Smooth muscle cell of the umbilical artery (primary cell): ENCODE measurements at places on chromosomes 2 and 18. TPM values are rescaled to one million over a fixed set of nuclear protein-coding genes. Genes with fewer than 3 reads are reported as not detected.

The GKN1 gene
- 0.14 TPM in 1 of 2 replicates, not detected in the other for total RNA-seq

The TDRD15 gene
- not detected in 2 replicates for total RNA-seq

The C2orf66 gene
- total RNA-seq = 0.28 and 0.30 TPM in 2 replicates

The SLC4A5 gene
- total RNA-seq = 0.83 TPM in 1 of 2 replicates, not detected in the other

The FBXO15 gene
- total RNA-seq = 0.37 and 0.59 TPM in 2 replicates

The CNDP1 gene
- not detected in 2 replicates for total RNA-seq

The TWSG1 gene
- 149 and 205 TPM in 2 replicates for total RNA-seq

The ANKRD53 gene
- total RNA-seq = 1.5 and 1.8 TPM in 2 replicates

The ICA1L gene
- 4.8 TPM in 2 replicates for total RNA-seq

The CGREF1 gene
- total RNA-seq = 10.4 and 13.2 TPM in 2 replicates

The RTN4 gene
- 263 and 617 TPM in 2 replicates for total RNA-seq

The LYG2 gene
- not detected in 2 replicates for total RNA-seq

The CENPA gene
- total RNA-seq = 0.30 and 4.5 TPM in 2 replicates

The SERPINB3 gene
- total RNA-seq = not detected in 2 replicates

The GPR155 gene
- 6.6 and 10.1 TPM in 2 replicates for total RNA-seq

The MTHFD2 gene
- total RNA-seq = 195 and 222 TPM in 2 replicates

The TXNL1 gene
- total RNA-seq = 48.7 and 62.8 TPM in 2 replicates

The SGPP2 gene
- not detected in 2 replicates for total RNA-seq

The GAL3ST2 gene
- total RNA-seq = under 0.01 and 0.74 TPM in 2 replicates

The SNRNP27 gene
- total RNA-seq = 45.1 and 66.7 TPM in 2 replicates

The CIB4 gene
- not detected in 2 replicates for total RNA-seq

The ATP5MC3 gene
- 62.9 and 82.3 TPM in 2 replicates for total RNA-seq

The RFX8 gene
- 3.3 and 21.0 TPM in 2 replicates for total RNA-seq

The CRYBA2 gene
- not detected in 2 replicates for total RNA-seq

The SCN2A gene
- total RNA-seq = 5.0 and 5.6 TPM in 2 replicates
